Erythroblast (primary cell): ENCODE measurements at places on chromosomes 4 and X.

DNA sequence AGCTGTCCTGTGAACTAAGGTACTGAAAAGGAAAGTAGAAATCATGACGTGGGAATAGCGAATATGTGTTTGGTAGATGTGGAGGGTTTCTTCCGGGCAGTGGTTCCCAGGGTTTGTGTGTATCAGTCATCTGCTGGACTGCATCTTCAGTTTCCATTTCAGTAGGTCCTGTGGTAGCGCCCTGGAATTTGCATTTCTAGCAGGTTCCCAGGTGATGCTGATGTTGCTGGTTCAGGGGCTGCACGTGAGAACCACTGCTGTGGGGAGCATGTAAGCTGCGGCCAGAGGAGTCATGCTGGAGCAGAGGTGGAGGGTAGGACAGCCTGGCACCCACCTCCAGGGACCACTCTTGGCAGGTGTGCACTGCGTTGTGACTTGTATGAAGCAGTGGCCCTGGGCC lies 47.1 kb downstream of the ARHGAP10 start:
- DNase-seq, result no peak

GRCh38 chrX:71514367-71515037 lies 18.4 kb upstream of the OGT start:
- DNase-seq, result no peak

- no peak for DNase-seq
Observed at GRCh38 chr4:1501754-1502500, 95.7 kb upstream of the NKX1-1 start.

DNA sequence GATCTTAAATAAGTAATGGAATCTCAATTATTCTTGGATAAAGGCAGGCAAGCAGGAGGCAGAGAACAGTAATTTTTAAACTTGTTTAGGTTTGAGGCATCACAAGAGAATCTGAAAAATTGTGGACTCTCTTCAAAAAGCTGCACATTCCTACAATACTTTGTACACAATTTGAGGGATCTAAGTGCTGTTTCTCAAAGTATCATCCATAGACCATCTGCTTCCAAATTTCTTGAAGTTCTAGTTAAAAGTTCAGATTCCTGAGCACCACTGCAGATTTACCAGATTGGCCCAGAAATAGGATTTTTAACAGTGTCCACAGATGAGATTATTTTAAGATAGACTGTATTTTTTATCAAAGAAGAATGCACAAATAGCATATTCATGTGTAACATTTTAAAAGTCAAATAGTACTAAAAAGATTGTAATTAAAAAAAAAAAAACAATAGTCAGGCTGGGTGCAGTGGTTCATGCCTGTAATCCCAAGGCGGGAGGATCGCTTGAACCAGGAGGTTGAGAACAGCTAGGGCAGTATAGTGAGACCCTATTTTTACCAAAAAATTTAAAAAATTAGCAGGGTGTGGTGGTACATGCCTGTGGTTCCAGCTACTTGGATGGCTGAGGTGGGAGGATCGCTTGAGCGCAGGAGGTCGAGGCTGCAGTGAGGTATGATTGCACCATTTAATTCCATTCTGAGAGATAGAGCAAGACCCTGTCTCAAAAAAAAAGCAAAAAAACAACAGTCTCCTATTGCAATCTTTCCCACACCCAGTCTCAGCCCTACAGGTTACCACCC lies 14.2 kb upstream of the FNIP2 start:
- DNase-seq, result no peak

- DNase-seq, result no peak
Observed at GRCh38 chr4:19592391-19592790, 659.3 kb upstream of the SLIT2 start.

DNA sequence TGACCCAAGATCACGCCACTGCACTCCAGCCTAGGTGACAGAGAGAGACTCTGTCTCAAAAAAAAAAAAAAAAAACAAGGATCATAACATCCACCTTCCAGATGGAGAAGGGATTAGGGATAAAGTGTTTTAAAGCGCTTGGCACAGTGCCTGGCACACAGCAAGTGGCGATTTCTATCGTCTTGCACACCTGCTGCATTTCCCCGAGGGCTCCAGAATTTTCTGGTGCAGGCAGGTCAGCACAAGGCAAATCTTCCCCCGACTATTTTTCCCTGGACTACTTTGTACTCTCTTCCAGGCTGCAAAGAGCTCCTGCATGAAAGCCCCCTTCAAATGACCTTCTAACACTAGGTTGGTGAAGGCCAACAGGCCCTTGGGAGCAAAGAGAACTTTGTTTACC lies 57.3 kb downstream of the APBB2 start:
- no peak for DNase-seq

GRCh38 chr4:126479709-126480108 lies 1153.0 kb upstream of the INTU start:
- no peak for DNase-seq

DNA sequence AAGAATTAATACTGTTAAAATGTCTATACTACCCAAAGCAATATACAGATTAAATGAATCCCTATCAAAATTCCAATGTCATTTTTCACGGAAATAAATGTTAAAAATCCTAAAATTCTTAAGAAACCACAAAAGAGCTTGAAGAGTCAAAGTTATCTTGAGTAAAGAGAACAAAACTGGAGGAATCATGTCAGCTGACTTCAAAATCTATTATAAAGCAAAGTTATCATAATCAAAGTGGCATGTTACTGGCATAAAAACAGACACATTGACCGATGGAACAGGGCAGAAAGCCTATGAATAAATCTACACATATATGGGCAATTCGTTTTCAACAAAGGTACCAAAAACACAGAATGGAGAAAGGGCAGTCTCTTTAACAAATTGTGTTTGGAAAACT lies 579.0 kb downstream of the INPP4B start:
- no peak for DNase-seq

- peak; percentile 91 for DNase-seq
Observed at GRCh38 chr4:184263910-184264732, 46.4 kb upstream of the ENPP6 start.

DNA sequence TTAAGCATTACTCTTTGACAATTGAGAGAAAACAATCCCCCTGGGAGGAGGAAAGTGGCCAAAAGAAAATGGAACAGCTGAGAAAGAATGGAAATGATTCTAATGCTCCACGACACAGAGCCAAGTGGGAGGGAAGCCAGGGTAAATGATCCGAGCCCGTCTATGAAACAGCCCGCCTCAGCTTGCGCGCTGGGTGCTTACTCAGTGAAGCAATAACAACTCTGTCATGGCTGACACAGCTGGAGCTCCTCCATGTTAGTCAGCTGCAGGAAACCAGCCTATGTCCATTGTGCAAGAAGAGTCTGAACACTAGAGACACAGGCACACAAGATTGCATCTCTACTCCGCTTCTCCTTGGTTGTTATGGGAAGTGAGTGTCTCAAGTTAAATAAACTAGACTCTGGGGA lies 19.3 kb downstream of the NOA1 start:
- no peak for DNase-seq

DNA sequence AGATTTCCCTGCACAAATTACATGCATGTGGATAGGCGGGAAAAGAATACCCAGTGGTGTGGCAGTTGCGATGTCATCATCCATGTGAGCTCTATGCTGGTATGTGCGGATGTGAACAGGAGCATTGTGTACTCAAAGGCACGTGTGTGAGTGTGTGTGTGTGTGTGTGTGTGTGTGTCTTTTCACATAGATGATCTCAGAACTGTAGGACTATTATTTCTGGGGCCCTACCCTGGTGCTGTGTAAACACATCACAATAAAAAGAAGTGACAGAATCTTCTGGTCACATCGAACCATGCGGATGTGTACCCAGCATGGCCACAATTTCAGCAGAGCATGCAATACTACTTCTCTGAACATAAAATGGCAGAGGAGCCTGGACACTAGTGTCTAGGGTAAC lies 624.8 kb downstream of the MID1IP1 start:
- DNase-seq, result no peak

- DNase-seq, result no peak
Observed at GRCh38 chr4:4613126-4613465, 71.2 kb upstream of the STX18 start.

GRCh38 chr4:6869944-6870343 lies 39.7 kb upstream of the TBC1D14 start:
- DNase-seq, result no peak

- no peak for DNase-seq
Observed at GRCh38 chr4:24910499-24910898, 2.3 kb downstream of the CCDC149 start.

GRCh38 chr4:3408793-3409330 lies 32.9 kb upstream of the HGFAC start:
- DNase-seq, result no peak

DNA sequence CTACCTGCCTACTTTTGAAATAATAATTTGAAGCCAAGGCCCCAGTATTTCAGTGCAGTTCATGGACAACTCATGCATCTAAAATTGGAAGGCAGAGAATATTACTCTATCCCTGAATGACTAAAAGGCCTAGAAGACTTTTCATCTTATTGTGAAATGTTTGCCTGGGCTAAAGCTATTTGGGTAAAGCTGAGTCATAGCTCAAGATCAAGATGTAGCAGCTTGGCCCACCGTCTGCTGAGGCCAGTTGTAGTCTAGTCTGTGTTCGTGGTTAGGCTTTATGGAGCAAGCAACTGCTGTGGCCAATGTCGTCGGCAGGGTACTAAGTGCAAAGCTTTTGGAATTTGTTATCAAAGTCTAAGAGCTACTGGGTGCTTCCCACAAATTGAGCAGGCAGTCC lies 929.1 kb downstream of the RAB28 start:
- DNase-seq, result no peak

DNA sequence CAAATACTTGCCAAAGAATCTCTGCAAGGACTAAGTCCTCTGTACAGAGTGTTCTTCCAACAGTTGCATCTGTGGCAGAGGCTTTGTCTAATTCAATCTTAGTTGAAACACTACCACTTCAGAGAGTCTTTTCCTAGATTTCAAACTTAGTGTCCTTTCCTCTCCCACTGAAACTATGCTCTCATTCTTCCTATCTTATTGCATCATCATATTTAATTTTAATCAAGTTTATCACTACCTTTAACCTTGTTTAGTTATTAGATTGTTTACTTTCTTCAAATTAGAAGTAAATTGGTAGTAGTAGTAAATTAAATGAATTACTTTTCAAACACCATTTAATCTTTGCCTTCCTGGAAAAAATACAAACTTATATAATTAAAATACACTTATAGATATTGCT lies 1082.3 kb upstream of the PABPC4L start:
- no peak for DNase-seq

DNA sequence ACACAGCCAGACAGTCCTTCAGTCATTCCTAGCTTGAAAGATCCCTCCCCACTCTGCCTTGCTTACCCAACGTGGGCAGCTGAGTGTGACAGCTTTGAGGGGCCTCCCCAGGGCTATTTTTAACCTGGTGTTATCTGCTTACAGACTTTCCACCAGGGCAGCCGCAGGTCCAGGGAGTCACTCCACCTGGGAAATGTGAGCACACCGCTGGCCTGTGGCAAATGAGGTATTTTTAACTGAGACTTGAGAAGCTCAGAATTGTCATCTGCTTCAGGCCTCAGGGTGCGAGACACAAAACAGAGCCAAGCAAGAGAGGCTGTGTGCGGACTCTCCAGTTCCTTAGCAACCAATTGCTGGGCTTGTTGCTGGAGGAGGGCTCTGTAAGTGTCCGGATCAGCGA lies 13.0 kb downstream of the CORIN start:
- no peak for DNase-seq

GRCh38 chr4:14524276-14524675 lies 478.0 kb upstream of the CPEB2 start:
- no peak for DNase-seq

DNA sequence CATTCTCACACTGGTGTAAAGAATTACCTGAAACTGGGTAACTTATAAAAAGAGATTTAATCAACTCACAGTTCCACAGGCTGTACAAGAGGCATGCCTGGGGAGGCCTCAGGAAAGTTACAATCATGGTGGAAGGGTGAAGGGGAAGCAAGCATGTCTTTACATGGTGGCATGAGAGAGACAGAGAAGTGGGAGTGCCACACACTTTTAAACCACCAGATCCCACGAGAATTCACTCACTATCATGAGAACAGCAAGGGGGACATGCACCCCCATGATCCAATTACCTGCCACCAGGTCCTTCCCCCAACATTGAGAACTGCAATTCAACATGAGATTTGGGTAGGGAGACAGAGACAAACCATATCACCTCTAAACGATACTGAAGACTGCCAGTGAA lies 23.0 kb downstream of the EPGN start:
- no peak for DNase-seq

DNA sequence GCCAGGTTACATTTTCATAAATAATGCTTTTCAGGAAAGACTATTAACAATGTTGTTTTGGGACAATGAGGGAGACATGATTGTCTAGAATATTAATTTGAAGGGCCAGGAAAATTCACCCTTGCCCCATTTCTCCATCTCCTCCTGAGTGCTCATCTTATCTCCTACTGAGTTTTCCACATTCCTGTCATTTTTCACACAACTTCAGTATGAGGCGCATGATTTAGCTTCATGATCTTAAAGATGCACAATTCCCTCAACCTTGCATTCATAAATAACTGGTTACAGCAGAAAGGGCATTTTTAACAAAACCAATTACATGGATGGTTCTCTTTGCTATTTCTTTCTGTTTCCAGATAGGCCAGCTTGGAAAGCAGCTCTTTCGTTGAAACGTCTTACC lies 1699.2 kb upstream of the IGFBP7 start:
- DNase-seq, result no peak

- DNase-seq, result no peak
Observed at GRCh38 chr4:23909671-23910070, 19.8 kb upstream of the PPARGC1A start.

GRCh38 chr4:41360214-41360920 lies 103.6 kb downstream of the UCHL1 start:
- DNase-seq, result no peak

DNA sequence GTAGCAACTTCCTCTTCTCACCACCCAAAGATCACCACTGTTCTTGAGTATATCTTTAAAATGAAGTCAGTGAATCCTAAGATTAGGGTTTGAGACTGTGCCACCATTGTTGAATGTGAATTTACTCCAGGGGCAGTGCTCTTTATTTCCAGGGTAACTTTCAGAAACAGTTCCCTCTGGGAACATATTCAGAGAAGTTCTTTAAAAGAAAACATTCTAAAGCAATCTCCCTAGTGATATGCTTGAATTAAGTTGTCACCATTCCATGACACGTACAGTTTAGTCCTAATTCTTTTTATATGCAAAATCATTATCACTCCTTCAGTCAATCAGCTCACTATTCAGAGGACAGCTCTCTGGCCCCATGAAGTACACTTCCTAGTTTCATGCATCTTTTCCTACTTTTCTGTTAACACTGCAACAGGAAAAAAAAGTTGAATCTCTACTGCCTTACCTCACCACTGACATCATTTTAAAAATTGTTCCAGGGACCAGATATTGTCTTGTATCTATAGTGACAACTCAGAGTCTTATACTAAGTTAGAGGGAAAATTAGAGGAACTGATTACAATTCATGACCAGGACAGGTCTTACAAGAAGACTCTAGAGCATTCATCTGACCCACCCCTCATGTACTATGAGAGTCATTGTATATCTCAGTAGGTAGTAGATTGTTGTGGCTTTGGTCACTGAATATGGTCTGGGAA lies 49.8 kb downstream of the PARM1 start:
- DNase-seq, result no peak

DNA sequence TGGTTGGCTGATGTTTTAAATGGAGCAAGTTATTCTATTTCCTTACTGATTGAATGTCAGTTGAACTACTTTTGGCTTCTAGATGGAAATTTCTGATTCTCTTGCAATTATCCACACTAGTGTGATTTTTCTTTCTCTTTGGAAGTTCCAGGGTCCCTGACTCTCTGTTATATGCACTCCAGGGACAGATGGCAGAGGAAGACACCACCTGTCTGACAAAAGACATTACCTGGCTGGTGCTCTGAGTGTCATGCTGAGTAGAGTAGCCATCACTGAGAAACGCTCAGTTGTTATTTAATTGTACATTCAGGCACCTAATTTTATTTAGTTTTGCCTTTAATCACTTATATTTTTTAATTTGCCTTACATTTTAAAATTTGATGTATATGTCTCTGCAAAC lies 105.4 kb upstream of the TLL1 start:
- DNase-seq, result no peak
